ENCODE measurements at places on chromosomes 6 and 20.
A peak's percentile ranks its signal among the peaks of the same experiment; 100 is the strongest.

GRCh38 chr20:21101453-21101931 is 4.7 kb downstream of the LINC00237 start:
- DNase-seq = no peak

- DNase-seq = no peak
Measured at GRCh38 chr6:155678361-155678760, 222.7 kb upstream of the NOX3 start.

DNA sequence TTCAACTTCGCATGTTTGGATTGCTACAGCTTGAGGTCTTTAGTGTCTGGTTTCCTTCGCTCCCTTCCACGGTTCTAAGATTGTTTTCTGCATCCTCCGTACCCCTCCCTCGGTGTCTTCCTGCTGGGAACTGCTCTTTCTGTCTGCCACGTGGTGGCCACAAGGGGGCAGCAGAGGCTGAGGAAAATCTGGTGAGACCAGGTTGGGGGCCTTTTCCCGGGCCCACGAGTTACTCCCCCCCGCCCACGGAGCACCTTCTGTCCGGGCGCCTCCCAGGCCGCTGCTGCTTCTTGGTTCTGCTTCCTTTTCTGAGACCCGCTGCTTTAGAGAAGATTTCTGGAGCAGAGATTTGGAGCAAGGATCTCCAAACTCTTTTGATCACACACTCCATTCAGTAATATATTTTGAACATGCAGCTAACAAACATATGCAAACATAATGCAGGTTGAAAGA is 21.1 kb upstream of the NOTCH4 start:
- peak; percentile 90 for DNase-seq

DNA sequence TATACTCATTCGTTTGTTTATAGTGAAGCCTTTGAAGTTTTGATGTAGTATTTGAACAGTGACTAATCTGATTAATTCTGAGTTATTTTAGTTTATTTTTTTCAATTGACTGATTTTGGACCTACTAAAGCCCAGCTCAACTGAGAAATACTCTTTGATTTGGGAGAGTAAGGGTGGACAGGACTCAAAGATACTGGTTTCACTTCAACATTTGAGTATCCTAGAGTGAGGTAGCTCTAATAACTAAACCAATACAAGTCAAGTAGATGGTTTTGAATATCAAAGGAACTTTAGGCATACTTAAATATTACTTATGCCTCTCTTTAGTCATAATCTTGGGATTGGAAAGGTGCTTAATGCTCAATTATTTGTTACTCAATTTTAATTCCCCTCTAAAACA is 65.6 kb downstream of the ZNF292 start:
- DNase-seq = no peak

DNA sequence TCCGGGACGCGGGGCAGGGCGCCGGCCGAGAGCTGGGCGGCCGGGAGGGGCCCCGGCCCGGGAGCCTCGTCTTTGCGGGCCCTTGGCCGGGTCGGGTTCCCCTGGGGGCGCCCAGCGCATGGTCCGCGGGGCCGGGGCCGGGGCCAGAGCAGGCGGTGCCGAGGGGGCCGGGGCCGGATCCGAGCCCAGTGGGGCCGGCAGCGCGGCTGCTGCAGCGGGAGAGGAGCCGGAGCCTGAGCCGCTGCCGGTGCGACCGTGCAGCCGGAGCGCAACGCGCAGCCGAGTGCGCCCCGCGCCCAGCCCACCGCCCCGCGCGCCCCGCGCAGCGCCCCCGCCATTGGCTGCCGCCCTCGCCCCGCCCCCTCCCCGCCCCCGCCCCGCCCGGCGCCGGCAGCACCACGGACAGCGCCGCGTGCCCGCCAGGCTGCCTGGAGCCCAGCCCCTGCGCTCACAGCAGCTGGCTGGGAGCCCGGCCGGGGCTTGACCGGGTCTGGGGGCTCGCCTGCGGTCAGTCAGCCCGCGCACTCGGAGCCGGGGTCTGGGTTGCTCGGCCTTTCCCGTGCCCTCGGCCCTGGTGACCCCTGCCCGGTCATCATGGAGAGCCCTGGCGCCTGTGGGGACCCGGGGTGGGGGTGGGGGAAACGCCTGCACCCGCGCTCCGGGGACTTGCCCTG is at the start of gene HRH3:
TSS of gene HRH3 (minus strand) at position 287 of the 674 bp plus-strand sequence. CDS start 308 bp downstream, outside the sequence.
- peak; percentile 54 for DNase-seq

DNA sequence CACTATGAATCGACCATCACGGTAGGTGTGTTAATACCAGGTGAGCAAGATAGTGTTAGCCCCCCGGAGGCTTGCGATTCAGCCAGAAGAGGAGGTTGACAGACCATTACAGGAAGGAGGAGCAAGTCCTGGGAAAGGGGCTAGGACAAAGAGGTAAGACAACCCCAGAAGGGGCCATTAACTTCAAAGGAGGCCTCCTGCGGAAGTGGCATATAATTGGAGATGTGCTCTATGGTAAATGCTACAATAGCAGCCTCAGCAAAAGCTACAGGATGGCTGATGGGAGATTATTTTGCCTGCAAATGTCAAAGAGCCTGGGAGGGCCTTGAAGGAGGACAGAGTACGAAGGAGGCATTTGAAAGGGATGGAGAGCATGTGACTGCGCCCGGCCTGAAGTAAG is 108.6 kb upstream of the CITED2 start:
- DNase-seq = no peak

DNA sequence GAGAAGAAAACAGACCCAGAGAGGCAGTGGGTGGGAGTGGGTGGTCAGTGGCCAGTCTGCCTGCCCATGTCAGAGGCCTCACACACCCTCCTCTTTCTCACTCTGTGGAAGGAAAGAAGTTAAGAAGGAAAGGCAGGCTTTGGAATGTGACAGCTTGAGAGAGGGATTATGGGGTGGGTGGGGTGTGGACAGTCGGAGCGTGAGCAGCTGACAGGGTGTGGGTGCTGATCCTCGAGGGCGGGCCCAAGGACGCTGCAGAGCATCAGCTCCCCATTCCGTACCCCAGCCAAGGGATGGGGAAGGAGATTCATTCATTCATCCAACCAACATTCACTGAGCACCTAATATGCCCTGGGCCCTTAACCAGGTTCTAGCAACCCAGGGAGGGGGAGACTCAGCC is 4.8 kb downstream of the TGM6 start:
- DNase-seq = no peak

- no peak for DNase-seq
Measured at GRCh38 chr6:44035621-44036020, 91.6 kb downstream of the MRPL14 start.

DNA sequence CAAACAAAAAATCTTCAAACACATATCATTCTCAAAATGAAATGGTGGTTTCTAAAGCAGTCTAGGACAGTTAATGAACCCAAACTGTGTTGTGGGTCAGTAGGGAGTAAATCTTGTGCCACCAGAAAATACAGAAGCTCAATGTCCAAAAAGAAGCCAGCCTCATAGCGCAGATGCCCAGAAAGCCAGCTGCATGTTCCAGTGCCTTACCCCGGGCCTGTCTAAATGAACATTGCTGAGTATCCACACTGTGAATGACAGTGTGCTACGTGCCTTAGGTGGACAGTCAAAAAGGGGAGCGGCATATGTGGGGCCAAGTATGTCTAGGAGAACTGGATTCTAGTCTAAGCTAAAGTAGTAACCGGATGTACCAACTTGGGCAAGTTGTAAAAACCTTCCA is 10.9 kb downstream of the FYN start:
- DNase-seq = no peak
